ENCODE measurements at places on chromosomes 6 and 20.

DNA sequence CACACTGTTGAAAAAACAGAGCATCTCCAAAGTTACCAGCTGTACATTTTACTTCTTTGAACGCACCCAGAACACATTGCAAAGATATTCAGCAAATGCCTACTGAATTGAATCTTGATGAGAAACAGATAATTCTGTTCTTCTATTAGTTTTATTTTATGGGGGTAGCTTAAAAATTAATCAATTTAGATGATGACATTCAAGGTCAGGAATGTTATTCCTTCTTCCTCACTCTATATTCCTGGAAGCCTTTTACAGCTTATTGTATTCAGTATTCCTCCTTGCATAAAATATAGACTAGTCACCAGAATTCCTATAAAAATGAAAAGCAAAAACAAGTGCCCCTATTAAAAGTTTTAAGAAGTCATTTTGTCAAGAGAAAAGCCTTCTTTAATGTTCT is 21.4 kb upstream of the GMDS start:
- DNase-seq: no peak

DNA sequence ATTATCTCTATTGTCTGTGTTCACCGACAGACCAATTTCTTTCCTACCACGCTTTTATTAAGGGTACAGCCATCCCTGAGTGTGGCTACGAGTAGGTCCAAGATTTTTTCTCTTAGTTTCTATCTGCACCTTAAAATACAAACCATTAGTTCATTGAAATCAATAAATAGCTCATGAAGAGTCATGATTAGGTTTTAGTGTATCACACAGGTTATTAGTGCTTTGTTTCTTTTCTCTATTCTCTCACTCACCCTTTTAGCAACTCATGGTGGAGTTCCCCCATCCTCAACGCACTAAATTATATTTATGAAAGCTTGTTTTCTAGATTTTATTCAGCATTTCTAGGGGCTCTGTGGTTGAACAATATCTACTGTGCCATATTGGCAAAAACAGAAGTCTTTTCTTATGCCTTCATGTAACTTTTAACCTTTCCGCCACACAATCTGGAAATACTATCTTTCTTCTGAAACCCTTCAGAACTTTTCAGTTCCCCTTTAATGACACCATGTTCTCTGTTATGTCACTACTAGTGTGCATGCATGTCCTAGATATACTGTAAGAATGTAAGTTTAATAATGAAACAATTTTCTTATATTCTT is 128.2 kb upstream of the LAMA2 start:
- DNase-seq: no peak

DNA sequence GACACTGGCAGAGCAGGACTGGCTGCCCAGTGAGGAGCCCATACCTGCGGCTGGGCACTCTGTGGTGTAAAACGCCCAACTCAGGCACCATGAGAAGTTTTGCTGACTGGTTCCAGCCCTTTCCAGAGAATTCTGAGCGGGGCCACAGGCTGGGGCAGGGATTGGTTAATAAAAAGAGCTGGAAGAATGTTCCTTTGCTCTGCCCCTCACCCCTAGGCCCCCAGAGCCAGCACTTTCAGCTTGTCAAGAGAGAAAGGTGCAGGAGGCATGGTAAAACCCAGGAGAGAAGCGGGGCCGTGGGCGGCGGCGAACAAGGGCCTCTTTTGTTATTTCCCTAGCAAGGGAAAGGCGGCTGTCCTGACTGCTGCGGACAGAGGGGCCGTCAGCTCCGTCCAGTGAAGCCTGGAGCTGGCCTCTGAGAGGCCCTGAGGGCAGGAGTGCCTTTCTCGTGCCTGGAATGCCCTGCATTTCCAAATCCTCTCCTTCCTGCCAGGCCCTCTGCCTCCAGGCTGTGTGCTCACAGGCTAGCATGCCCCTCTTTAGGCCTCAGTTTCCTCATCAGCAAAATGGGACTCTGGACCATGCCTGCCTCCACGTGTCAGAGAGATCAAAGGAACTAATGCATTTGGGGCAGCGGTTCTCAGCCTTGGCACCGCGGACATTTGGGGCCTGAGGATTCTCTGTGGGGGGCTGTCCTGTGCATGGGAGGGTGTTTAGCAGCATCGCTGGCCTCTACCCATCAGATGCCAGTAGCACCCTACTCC is 12.9 kb downstream of the SLC13A3 start:
- DNase-seq: no peak

DNA sequence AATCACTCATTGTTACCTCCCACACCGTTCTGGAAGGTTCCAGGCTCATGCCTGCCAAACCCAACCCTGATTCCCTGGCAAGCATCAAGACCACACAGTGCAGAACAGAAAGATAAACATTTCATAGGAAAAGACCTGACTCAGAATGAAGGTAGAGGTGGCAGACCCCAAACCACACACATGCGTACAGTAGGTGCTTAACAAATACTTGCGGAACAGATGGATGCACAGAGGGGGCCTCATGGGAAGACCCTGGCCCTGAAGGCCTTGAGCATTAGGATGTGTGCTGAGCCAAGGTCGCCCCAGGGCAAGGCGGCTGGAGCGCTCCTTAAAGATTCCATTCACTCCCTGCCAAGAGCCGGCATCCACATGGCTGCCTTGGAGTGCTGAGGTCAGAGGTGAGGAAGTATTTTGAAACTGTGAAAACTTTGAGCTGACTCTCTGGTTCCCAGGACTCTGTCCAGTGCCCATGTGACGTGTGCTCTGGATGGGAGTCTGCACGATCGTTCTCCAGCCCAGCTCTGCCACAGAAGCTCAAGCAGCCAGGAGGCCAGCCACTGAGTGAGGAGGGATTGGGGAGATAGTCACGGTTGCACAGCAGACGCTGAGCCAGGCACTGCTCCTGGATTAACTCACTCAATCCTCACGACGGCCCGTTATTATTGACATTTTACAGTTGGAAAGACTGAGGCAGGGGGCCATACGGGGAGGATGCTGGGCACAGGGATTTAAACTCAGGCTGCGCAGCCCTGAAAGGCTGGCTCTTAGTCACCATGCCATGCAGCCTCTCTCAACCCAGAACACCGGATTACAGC is 65.5 kb upstream of the AFDN start:
- DNase-seq: no peak

DNA sequence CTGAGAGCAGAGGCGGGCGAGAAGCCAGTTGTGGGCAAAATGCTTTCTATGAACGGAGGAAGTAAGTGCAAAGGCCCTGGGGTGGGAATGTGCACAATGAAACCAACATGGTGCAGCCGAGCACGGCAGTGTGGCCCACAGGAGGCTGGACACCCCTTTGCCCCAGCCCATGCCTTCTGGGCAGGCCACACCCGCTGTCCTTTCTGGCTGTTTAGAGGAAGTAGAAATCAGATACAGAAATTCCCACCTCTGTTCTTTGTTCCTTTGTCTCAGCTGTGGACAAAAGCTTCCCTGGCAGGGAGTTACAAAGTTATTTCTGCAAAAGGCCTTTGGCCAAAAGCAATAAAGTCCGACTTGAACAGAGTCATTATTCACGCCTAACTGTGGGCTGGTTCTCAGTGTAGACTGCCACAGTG is 11.9 kb downstream of the SULF2 start:
- no peak for DNase-seq

Data from naive thymus-derived CD4-positive, alpha-beta T cell (primary cell).